ENCODE measurements at places on chromosomes 1 and 21.

- DNase-seq, result no peak
Measured at GRCh38 chr1:184072376-184072775, 20.8 kb downstream of the TSEN15 start.

DNA sequence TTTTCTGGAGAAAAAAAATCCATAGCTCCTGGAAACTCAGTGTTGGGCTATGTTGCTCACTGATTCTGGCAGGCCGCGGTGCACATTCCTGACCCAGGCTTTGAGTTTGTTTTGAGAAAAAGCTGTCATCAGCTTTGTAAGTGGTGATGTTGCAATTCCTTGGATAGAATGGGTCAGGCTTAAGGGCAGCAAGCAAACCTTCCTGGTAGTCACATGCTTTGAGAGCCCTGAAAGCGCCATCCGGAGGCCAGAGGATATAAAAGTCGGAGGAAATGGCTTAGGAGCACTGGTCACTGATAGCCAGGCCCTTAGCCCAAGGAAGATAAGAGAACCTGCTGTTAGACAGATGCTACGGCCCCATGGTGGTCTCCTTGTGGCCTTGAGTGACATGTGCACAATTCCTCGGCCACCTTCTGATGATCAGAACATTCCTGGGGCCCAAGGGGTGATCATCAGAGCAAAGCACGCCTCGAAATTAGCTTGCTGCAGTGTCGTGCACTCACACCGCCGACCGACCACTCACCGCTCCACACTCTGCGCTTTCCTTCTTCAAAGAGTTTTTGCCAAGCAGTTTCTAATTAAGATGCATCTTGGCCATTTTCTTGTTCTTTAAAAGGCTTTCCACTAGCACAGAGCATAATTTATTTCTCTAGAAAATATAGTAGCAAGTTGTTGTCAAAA is 78.6 kb downstream of the MAN1C1 start:
- DNase-seq, result peak; percentile 99

GRCh38 chr1:220747437-220748088 is 559 bp upstream of the MTARC2 start:
- DNase-seq, result no peak

DNA sequence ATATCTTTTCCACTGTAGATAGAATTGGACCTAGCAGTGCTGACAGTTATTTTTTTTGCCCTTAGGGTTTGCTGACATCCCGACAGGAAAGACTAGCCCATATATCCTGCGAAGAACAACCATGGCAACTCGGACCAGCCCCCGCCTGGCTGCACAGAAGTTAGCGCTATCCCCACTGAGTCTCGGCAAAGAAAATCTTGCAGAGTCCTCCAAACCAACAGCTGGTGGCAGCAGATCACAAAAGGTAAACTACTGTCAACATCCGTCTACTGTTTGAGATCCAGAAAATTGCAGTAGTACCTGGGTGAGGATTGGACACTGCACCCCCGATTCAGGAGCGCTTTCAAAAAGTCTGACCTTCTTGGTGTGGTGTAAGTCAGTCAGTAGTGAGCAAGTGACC is 55.8 kb downstream of the CENPF start:
- DNase-seq, result peak; percentile 52

DNA sequence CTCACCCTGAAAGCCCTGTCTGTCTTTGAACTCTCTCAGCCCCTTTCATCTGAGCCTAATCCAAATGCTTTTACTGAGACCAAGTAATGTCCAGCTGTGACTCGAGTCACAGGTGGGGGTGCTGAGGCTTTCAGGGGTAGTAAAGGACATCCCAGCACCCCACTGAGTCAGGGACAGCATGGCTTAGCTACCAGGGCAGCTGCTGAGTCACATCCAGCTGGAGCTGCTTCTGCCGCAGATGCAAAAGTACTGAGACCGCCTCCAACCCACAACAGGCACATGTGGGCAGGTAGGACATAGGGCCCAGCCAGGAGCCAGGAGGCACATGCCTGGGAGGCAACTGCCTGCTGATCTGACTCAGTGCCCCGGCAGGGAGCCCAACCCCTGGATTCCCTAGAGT is 6.7 kb upstream of the VSIG8 start:
- peak; percentile 86 for DNase-seq

DNA sequence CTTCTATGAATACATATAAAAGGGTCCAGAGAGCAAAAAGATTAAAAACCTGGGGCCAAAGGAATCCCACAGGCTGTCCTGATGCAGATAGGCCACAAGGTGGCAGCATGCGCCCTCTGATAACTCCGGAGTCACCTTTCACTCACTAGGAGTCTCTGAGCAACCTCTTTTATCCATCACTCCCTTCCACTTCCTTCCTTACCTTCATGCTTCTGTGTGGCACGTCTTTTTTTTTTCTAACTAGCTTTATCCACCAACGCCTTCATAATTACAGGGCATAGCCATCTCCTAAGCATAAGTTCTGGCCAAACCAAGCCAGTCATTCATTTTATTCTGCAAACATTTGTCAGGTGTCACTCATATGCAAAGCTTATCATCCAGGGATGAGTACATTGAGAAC is 3.9 kb upstream of the PGLYRP4 start:
- DNase-seq, result peak; percentile 71

DNA sequence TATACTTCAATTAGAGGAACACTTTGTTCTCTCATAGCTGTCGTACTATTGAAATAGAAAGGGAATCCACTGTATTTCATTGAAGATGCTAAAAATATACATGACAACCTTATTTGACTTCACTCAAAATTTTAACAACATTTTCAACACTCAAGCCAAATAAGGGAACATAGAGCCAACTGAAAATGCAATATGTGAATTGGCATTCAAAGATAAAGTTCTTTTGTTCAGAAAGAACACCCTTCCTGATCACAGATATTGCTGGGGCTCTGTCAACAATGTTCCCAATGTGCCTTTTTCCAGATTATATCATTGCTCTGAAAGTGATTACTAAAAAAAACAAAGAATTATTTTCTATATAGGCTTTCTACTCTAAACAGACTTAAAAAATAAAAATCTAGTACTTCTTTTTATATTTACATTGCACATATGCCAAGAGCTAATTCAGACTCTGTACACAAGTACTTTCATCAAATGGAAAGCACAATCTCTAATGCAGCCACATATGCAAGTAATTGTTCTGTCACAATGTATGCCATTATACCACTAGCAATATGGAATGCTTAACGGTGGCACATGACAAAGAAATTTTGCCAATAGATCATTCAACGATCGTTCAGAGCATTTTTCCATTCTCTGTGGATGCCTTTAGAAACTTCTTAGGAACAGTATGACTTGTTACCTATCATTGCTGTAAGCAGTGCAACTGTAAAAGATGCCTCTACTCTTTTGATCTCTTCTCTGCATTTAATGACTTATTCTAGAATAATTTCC is 171.0 kb downstream of the EIF4G3 start:
- no peak for DNase-seq

GRCh38 chr1:167563579-167564246 is 10.2 kb upstream of the CREG1 start:
- DNase-seq, result no peak

DNA sequence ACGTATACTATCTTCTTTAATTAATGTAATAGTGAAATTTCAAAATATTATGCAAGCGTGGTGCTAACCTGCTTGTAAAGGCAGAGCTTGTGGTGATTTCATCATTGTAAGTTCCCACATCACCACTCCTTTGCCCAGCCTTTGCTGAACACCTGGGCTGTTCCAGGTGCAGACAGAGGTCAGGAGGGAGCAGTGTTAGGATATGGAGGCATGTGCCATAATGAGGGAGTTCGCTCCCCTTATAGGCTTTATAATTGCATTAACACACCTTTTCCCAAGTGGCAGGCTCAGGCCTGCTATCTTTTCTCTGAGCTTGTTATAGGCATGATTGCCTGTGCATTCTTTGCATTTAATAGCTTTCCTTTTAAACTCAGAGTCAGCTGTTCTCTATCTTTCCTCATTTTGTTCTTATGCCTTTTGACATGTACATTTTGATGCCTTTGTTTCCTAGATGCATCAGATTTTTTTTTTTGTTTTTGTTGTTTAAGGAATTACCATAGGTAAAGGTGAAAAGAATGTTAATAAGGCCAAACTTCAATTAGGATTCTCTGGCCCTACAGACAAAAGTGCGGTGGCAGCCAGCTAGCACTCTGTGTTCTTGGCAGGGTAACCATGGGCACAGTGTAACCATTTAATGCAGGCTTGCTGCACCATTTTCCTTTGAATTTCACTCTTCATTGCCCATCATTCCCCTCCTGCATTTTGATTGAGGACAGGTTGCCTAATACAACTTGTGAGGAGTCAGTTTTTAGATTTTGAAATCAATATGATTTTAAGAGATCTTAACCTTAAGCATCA is 12.6 kb downstream of the NPL start:
- DNase-seq, result no peak

GRCh38 chr21:15966231-15966630 is 236.4 kb downstream of the USP25 start:
- DNase-seq, result peak; percentile 10

DNA sequence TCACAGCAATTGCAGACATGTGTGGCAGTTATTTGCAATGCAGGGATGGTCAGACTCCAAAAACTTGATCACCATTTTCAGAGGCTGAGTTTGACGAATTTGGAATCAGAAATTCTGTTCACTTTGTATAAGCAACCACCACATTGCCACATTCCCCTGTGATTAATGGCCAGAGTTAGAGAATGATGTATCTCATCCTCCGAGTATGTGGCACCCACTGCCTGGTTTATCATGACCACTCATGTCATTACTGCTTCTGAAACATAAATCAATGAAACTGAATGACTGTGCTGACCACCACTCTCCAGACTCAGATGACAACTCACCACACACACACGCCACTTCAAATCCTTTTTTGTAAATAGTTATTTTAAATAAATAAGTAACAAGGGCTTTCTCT is 66.6 kb upstream of the CACHD1 start:
- peak; percentile 39 for DNase-seq

DNA sequence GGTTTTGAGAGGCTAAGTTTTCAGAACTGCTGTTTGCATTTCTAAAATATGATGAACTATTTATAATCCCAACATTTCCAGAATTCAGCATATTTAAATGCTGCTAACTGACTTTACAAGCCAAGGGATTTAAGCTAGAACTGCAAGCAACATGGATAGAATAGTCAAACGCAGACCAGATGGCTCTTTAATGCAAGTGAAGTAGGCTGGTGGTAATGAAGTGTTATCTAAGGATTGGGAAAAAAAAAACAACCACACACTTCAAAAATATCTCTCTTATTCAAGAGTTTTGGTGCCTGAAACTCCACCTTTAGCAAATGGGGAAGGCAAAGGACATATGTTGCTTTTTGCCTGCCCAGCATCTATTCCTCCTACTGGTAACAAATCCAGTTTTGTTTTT is 20.9 kb upstream of the SSX2IP start:
- DNase-seq, result no peak

GRCh38 chr1:52157582-52157981 is 15.7 kb downstream of the ZFYVE9 start:
- DNase-seq, result peak; percentile 75
